ENCODE measurements at places on chromosomes 4 and X.
A peak's percentile ranks its signal among the peaks of the same experiment; 100 is the strongest.

- DNase-seq = no peak
Observed at GRCh38 chrX:69211701-69212100, 46.4 kb upstream of the PJA1 start.

DNA sequence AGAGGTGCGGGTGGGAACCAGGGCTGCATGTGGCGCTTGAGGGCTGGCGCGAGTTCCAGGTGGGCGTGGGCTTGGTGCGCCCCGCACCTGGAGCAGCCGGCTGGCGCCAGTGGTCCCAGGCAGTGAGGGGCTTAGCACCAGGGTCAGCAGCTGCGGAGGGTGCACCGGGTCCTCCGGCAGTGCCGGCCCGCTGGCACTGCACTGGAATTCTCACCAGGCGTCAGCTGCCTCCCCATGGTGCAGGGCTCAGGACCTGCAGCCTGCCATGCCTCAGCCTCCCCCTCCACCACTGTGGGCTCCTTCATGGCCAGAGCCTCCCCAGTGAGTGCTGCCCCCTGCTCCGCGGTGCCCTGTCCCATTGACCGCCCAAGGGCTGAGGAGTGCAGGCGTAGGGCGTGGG, 174.0 kb downstream of the ADAM29 start:
- DNase-seq = no peak

DNA sequence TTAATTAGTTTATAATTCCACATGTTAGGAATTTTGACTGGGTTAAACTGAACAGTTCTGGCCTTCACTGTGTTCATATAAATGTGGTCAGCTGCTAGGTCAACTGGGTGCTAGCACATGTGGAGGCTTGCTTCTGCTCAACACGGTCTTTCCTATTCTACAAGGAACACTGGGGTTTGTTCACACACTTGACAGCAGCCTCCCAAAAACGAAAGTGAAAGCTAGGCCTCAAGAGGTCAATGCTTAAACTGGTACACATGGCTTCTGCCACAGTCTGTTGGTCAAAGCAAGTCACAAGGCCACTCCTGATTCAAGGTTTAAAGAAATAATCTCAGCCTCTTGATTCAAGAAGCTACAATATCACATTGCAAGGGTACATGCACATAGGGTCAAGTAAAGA, 126.5 kb downstream of the QDPR start:
- peak; percentile 13 for DNase-seq

DNA sequence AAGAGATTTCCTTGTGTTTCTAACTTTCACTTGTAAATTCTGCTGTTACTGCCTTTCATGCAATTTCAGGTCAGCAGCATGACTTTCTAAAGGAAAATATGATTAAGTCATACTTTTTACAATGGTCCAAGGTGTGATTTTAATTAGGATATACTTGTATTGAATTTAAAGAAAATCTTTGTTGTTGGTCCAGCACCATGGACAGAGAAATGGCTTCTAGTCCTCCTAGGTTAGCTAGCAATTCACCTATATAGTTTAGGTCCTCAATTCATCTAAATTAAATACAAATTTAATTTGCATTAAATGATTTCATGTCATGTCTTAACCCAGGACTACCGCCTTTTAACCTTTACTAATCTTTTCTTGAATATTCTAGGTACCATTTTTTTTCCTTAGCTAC, 304.9 kb upstream of the RPS6KA3 start:
- DNase-seq = no peak

DNA sequence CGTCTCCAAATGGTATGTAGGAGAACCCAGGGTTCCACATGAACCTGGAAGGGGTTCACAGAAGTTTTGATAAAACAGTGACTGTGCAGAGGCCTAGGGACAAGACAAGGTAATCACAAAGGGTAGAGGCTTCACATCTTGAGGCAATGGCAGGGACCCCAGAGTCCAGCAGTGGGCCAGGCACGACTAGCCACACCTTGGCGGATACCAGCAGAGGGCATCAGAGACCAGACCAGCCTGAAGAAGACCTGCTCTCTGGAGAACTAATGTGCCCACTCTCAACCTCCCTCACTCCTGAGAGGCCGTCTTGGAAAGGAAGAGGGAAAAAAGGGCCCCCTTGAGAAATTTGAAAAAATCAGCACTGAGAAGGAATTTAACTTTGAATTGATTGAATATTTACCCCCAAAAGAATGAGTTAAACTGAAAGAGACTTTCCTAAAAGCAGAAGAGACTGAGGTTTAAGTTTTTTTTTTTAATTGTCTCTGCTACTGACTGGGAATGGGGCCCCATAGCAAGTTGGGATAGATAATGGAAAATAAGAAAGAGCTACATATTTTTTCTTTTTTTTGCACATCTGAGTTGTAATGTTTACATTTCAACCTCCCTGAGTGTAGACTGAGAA, 243.8 kb upstream of the JADE1 start:
- DNase-seq = no peak

DNA sequence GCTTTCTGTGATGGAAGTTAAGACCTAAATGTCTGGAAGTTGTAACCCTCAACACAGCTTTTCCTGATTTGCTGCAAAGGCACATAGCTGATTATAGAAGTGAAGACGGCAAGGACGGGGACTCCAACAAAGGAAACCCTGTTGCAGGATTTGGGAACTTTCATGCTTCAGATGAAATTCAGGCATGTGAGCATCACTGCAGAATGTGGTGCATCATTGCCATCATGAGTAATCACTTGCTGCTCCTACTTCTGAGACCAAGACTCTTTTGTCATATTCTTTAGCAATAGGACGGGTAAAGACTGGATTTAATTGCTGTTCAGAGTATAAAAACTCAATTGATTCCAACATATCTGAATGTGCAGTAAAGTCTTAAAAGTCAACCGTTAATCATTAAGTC, 35.8 kb downstream of the YIPF6 start:
- DNase-seq = no peak

GRCh38 chrX:133645977-133646718, 230.9 kb upstream of the GPC4 start:
- no peak for DNase-seq

- DNase-seq = no peak
Observed at GRCh38 chr4:145812919-145813318, 125.7 kb downstream of the ZNF827 start.

DNA sequence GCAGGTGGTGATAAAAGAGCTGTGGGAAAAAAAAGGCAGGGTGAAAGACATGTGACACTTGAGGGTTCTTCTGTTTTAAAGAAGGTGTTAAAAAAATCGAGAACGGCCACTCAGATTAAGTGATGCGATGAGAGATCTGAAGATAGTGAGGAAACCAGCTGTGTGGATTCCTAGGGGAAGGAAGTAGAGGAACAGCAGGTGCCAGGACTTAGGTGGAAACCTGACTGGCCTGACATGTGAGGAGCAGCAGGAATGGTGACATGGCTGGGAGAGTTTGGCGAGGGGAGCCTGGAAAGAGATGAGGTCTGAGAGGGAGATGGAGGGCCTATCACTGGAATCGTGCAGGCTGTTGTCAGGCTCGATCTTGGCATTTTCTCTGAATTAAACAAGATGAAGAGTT, 55.5 kb downstream of the BMPR1B start:
- no peak for DNase-seq

DNA sequence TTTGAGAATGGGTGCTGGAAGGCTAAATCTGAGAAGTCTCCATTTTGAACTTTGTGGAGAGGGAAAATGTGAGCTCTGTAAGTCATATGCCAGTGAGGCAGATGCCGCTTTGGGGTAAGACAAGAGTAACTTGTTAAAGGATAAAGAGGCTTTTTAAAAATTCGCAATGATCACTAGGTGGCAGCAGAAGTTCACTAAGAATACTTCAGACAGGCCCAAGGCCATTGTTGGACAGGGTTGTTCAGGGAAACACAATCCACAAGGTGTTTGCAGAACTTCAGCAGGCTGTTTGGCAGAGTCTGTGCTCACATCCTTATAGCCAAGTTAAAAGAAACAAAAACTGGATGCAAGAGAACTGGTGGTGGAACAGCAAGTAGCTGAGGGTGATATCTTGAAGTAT, 13.7 kb upstream of the PIGA start:
- DNase-seq = peak; percentile 46

- DNase-seq = no peak
Observed at GRCh38 chrX:48003367-48003757, 427 bp downstream of the ZNF182 start.

DNA sequence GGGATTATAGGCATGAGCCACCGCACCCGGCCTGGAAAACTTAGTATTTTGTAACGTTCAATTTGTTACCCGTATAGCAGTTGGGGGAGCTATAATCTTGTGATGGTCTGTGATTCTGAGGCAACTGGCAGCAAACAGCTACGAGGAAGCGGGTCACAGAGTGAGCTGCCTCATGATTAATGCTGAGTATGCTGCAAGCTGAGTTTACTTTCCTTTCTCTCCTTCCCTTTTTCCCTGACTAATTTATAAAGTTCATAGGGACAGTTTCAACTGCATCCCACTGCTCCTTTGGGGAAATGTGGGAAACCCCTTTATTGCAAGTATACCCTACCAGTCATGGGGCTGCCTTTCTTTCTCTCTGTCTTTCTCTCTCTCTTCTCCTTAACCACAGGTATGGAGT, 17.7 kb upstream of the ELOVL6 start:
- DNase-seq = no peak

GRCh38 chr4:153418121-153418520, 48.0 kb upstream of the TMEM131L start:
- DNase-seq = no peak

DNA sequence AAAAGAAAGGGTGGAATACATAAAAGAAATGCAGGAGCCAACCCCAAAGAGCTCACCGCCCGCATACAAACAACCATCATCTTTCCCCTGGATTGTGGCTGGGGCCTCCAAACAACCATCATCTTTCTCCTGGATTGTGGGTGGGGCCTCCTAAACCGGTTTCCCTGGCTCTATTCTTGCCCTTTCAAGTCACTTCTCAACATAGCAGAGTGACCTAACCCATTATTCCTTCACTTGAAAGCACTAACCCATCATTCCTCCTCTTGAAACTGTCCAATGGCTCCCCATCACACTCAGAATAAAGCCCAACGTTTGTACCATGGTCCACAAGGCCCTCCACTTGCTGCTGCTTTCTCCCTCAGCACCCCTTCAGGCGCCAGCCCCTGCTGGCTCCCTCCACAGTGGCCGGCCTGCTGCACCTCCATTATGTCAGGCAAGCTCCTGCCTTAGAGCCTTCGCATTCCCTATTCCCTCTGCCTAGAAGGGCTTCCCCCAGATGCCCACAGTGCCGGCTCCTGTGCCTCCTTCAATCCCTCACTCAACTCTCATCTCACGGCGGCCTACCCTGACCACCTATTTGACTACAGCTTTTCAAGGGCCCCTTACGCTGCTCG, 24.1 kb downstream of the SMIM43 start:
- no peak for DNase-seq

DNA sequence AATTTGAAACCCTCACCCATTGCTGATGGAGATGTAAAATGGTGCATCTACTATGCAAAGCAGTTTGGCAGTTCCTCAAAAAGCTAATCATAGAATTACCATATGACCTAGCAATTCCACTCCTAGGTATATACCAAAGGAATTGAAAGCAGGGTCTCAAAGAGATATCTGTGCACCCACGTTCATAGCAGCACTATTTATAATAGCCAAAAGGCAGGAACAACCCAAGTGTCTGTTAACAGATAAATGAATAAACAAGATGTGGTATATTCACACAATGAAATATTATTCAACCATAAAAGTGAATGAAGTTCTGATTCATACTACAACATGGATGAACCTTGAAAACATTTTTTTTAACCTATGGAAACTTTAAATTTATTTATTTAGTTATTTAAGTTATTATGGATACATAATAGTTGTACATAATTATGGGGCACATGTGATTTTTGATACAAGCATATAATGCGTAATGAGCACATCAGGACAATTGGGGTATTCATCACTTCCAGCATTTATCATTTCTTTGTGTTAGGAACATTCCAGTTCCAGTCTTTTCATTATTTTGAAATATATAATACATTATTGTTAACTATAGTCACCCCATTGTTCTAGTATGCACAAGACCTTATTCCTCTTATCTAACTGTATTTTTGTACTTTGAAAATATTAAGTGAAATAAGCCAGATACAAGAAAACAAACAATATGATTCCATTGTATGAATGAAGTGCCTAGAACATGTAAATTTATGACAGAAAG, 205.6 kb upstream of the CNKSR2 start:
- no peak for DNase-seq

Measured in DMS153 (cell line).